MCF 10A (cell line): ENCODE measurements at places on chromosomes 7 and 10. TPM values are rescaled to one million over a fixed set of nuclear protein-coding genes. Genes with fewer than 3 reads are reported as not detected.

DNA sequence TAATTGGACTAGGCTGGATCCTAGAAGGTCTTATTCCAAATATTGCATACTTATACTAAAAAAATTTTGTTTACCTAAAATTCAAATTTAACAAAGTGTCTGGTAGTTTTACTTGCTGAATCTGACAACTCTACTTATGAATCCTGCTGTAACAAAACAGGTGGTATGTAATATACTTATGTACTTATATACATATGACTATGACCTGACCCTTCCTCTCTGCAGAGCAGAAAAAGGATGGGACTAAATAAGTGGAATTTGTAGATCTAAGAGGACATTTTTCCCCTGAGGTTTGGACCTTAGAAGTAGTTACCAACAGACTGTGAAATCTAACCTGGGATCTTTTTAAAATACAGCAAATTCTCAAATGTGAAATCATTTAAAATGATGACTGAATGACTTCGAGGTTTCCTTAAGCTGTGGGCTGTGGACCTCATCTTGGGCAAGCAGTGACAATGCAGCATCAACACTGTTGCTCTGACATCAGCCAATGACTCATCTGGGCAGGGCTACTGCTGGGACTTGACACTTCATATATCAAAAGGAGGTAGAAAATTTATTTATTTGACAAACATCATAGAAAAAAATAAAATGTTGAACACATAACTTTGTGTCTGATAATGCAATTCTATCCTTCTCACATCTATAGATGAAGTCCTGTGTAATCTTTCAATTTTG is 73.6 kb downstream of the RELN start:
- peak; percentile 35 for DNase-seq

GRCh38 chr7:33237036-33237435 is 107.7 kb downstream of the BBS9 start:
- no peak for DNase-seq

DNA sequence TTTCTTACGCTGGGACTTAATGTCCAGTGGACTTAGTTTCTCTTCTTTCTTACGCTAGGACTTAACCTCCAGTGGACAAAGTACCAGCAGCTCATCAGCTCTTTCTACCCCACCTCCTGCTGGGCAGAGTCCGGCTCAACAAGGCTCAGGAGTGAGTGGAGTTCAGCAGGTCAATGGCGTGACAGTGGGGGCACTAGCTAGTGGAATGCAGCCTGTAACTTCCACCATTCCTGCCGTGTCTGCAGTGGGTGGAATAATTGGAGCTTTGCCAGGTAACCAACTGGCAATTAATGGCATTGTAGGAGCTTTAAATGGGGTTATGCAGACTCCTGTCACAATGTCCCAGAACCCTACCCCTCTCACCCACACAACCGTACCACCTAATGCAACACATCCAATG is 199.7 kb downstream of the MLLT10 start:
- DNase-seq: no peak

DNA sequence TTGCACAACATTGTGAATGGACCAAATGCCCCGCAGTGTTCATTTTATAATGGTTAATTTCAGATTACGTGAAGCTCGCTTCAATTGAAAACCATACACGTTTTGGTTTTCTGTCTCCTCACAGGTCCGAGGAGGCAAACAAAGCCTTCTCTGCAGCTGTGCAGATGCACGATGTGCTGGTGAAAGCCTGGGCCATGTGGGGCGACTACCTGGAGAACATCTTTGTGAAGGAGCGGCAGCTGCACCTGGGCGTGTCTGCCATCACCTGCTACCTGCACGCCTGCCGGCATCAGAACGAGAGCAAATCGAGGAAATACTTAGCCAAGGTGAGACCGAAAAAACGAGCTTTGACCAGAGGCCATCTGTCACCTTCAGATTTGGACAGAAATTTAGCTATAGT is 110.3 kb downstream of the TRRAP start:
- DNase-seq: no peak

DNA sequence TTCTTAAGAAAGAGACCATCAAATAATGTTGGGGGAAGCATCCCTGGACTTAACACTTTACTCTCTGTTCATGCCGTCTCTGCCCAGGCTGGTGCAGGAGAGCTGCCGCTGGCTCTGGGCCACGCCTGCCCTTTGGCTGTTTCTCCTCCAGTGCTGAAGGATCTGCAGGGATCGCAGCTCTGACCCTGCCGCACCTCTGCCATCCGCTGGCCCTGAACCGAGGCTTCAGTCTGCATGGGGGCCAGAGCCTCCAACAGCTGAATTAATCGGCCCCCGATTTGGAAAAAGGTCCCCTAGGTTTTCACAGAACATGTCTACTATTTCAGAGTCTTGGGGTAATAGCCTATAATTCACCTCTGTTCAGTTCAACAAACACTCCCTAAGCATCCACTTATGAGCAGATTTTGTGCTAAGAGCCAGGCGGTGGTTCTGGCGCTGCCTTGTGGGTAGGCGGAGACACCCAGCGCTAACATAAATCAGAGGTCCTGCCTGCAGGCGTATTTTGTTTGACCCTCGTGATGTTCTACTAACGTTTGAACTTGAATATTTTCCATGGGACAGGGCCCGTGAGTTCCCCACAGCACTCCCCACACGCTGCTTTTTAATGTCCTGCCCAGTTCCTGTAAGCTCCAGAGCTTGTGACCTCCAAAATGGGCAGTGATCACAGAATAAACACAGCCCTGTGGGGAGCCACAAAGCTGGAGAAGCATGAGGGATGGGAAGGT is 99.0 kb downstream of the DYNC2I1 start:
- no peak for DNase-seq

DNA sequence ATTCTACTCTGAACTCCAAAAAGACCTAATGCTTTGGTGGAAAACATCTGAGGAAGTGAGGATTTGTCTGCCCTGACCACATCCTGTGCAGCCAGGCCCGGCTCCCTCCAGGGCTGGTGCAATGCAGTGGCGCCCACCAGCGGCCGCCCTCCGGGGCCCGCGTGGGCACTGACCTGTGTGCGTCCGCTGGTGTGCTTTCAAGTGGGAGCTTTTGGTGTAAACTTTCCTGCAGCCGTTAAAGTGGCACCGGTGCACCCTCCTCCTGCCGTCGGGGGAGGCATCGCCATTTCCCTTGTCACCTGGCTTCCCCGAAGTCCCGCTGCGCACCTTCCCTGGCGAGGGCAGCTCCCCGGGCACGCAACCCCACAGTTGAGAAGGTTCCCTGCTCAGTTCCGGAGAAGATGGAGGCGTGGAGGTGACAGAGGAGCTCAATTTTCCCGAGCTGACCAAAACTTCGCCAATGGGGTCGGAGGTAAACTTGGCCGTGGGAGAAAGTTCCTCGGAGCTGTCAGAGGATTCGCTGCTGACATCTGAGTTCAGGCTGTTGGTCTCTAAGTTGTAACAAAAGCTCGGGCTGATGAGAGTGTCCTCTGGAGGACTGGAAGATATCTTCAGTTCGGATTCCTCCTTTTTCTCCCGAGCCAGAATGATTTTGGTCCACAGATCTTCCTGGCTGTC is 3.4 kb downstream of the KLF6 start:
- peak; percentile 58 for DNase-seq

The NRCAM gene
- 1.1 and 1.2 TPM in 2 replicates for total RNA-seq
